ENCODE measurements at places on chromosomes 7 and 10.

GRCh38 chr7:50956522-50957155 lies 173.9 kb upstream of the GRB10 start:
- DNase-seq = no peak

- DNase-seq = no peak
Observed at GRCh38 chr7:142887282-142888015, 1.9 kb upstream of the TRPV6 start.

- DNase-seq = peak; percentile 77
Observed at GRCh38 chr7:27198138-27198841, 1.6 kb downstream of the HOXA13 start.

DNA sequence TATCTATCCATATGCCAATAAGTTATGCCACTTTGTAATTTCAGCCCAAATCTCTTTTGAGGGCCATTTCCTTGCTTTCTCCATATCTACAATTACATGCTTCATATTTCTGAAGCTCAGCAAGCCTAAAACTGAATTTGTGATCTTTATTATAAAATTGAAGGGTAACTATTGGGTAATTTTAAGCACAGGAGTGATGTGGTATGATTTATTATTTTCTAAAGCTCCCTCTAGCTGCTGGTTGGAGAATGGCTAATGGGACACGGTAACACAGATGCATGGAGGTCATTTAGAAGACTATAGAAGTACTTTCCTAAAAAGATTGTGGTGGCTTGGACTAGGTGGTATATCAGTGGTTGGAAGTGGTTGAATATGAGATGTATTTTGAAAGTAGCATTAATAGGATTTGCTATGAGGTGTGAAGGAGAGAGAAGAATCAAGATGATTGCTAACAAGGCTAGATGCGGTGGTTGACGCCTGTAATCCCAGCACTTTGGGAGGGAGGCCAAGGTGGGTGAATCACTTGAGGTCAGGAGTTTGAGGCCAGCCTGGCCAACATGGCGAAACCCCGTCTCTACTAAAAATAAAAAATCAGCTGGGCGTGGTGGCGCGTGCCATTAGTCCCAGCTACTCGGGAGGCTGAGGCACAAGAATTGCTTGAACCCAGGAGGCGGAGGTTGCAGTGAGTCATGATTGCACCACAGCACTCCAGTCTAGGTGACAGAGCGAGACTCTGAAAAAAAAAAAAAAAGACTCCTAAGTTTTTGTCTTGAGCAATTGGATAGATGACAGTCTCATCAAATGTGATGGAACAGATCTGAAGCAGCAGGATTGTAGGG lies 13.9 kb downstream of the KLHDC10 start:
- DNase-seq = peak; percentile 44

- peak; percentile 61 for DNase-seq
Observed at GRCh38 chr10:77350711-77351119, 286.9 kb downstream of the KCNMA1 start.

- DNase-seq = no peak
Observed at GRCh38 chr7:154183946-154184345, 131.7 kb downstream of the DPP6 start.
